ENCODE measurements at places on chromosomes 16 and 17. TPM values are rescaled to one million over a fixed set of nuclear protein-coding genes. Genes with fewer than 3 reads are reported as not detected.

LGALS9B gene
- total RNA-seq = not detected

C1QL1 gene
- 21.4 TPM for total RNA-seq

BRICD5 gene
- 0.10 TPM for total RNA-seq

CRISPLD2 gene
- 22.7 TPM for total RNA-seq

- peak; percentile 69 for DNase-seq
These were observed 178.2 kb downstream of the SALL1 start for GRCh38 chr16:50972876-50973275.

DNA sequence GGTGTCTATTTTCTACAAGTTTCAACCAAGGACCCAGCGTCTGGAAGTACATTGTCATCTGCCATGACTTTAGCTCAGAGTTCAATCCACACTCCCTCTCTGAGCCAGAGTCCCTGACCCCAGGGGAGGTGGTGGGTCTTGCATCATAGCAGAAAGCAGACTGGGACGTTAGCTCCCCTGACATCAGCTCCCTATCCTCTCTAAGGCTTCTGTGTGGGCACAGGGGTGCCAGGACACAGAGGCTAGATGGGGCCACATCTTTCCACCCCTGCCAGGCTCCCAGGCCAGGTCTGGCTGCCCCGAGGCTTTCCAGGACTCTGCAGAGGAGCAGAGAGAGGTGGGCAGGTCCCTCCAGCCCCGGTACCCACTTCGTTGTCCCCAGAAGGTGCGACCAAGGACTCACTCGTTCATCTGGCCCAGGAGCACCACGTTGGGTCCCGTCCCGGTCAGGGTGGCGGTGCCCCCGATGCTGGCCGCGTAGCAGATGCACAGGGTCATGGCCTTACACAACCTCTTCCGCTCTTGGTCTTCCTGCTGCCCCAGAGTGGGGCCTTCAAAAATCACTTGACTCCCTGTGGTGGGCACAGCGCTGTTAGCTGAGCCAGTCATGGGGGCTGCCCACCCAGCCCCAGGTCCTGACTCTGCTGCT is 10.5 kb downstream of the SLC13A5 start:
- DNase-seq = no peak

All from M059J (cell line).